ENCODE measurements at places on chromosomes 6 and 20.

DNA sequence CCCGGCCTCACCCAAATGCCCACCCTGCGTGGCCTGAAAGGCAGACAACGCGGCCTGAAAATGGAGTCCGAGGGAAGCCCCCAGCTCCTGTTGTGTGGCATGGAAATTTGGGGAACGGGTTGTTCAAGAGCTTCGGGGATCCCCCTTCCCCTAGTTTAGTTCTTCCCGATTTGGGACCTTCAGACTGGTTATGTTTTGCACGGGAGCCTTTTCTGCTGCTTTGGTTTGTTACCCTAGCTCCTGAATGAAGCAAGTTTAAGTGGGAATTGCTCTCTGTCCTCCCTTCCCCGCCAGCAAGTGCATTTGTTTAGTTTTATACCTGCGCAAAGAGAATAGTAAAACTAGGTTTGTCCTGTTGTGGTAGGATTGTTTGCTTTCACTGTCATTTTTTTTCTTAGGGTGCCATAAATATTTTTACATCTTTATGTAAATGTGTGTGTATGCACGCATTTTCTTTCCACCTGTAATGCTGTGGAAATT is 604 bp downstream of the SH3BGRL2 start:
- DNase-seq: no peak

GRCh38 chr6:54070025-54070424 is 41.2 kb upstream of the MLIP start:
- no peak for DNase-seq

DNA sequence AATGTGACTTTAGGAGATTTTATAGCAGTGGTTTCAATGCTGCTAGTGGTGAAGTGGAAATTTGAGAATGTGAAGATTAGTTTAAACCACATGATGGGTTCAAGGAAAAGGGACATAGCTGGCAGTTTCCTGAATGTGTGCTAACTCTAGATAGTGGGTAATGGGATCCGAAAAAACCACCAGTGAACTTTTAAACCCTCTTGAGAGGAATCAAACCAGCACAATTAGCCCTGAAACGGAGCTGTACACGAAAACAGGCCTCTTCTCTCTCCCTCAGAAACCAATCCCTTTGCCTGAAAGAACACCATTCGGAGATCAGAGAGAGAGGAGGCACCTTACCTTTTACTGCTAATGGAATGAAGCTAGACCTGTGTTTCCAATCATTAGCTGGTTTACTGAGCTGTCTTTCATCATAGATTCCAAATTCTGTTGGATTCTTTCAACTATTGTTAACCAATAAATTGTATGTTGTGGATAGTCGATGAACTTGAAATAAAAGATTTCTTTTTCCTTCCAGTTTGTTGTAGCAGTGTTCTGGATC is 103.9 kb downstream of the AIG1 start:
- no peak for DNase-seq

GRCh38 chr20:58970146-58970545 is 10.9 kb upstream of the NELFCD start:
- no peak for DNase-seq

DNA sequence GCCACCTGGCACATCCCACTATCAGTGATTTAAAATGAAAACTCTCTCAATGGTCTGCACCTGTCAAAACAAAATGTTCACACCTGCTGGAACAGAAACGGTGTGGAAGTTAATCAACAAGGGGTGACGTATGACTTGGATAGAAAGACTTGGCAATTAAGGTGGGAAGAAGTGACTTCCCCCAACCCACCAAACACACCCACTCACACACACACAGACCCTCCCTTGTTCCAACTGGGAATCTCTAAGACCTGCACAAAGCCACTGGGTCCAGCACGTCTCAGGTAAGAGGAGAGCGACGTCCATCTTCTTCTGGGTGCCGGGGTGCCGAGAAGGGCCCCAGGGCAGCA is 25.1 kb upstream of the TCFL5 start:
- DNase-seq: no peak

GRCh38 chr20:50983321-50983720 is 24.7 kb downstream of the MOCS3 start:
- no peak for DNase-seq

DNA sequence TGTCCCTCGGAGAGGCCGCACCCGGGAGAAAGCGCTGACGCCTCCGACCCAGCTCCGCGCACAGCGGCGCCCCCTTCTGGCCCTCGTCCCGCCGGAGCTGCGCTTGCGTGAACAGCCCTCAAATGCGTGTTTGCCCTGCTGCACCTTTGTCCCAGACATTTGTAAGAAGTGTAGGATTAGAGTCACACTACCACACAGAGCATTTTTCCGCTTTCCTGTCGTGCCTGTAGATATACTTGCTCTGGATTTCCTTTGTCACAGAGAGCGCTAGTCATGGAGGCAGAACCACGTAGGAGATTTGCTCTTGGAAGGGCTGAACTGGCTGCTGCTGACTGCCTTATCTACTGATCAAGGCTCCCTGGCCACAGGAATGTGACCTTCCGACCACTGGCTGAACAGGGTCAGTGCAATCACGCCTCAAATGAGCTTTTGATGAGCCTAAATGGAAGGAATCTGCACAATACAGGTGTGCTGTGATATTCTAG is 62.3 kb downstream of the PAX1 start:
- DNase-seq: no peak

GRCh38 chr20:63132715-63133471 is 83.0 kb downstream of the YTHDF1 start:
- no peak for DNase-seq

GRCh38 chr6:23088761-23089160 is 519.4 kb downstream of the HDGFL1 start:
- DNase-seq: no peak

DNA sequence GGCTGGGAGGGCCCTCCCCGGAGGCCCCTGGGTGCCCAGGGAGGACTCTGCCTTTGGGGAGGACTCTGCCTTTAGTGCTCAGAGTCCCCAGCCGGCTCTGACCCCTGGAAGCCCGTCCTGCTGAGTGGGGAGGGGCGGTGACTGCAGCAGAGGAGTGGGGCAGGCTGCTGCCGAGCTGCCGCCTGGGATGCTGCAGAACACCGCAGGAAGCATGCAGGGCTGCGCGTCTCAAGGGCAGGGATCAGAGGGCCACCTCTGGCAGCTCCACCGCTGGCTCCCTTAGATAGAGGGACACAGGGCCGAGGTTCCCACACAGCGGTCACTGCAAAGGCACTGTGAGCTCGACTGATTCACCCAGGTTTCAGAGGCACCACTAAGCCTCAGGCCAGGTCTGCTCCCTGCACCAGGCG is 82.2 kb upstream of the GATA5 start:
- no peak for DNase-seq

GRCh38 chr6:33700391-33701050 is 11.0 kb downstream of the UQCC2 start:
- DNase-seq: peak; percentile 74

- no peak for DNase-seq
Observed at GRCh38 chr20:33852626-33853506, 41.7 kb downstream of the CHMP4B start.

- peak; percentile 68 for DNase-seq
Observed at GRCh38 chr6:53718597-53719460, 53.3 kb upstream of the KLHL31 start.

DNA sequence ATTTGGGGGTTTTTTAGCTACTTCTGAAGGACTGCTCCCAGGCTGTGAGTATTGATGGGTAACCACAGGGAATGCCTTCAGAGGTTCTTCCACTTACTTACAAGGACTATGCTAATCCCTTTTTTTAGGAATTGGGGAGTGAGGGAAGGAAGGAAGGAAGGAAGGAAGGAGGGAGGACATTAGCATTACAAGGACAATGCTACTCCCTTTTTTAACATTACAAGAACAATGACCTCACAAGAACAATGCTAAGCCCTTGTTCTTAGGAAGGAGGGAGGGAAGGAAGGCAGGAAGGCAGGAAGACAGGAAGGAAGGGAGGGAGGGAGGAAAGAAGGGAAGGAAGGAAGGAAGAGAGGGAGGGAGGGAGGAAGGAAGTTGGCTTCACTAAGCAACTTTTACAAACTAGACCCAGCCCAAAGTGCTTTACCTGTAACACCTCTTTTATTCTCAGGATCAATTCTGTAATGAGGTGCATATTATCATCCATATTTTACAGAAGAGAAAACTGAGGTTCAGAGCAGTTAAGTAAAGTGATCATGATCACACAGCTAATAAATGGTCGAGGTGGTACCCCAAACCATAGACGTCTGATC is 446.8 kb upstream of the JARID2 start:
- DNase-seq: no peak

GRCh38 chr6:159999240-159999671 is 30.4 kb downstream of the IGF2R start:
- DNase-seq: no peak

DNA sequence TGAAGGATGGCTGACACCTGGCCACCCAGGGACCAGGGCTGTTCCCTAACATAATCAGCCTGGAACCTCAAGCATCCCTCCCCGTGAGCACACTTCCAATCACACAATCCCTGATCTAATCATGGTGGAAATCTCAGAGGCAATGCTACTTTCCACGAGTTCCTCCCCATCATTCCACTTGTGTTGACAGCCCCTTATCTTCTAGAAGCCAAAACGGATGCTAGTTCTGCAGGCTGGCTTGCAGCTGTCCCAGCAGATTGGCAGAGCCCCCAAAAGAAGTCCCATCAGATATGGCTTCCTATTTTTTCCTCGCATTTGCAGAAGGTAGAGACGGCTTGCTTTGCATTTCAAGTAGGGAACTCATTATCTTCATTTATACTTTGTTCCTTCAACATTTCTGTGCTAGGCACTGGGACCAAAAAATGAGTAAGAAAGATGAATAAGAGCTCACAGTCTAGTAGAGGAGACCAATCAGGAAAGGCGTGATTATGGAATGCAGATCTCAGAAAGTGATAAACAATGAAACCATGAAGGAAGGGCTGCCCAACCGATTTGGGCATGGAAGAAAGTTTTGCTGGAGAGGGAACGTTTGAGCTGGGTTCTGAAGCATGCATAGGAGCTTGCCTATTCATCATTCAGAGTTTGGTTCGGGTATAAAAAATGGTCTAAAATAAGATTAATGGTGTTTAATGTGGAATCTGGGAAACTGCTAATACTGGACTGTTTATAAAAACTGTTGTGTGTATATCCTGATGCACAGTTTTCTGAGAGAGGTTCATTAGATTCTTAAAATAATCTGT is 44.6 kb upstream of the TBC1D7 start:
- no peak for DNase-seq

DNA sequence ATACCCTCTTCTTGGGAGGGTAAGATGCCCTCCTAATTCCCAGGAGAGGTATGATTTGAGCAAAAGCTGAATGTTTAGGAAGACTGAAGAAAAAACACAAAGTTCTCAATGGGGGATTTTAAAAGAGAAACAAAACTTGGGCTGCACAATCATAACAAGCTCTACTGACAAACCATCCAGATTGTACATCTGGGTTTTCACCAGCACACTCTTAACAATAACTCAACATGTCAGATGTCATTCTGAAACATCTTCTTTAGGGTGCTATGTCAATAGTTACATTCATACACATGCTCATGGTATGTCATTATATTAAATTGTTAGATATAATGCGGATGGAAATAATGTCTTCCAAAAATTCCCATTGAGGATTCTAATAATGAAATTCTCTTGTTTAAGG is 95.1 kb downstream of the ASCC3 start:
- no peak for DNase-seq

GRCh38 chr6:1057490-1058135 is 254.3 kb upstream of the FOXQ1 start:
- DNase-seq: no peak

- peak; percentile 18 for DNase-seq
Observed at GRCh38 chr6:103672169-103672568, 1187.5 kb downstream of the HACE1 start.

GRCh38 chr6:30882759-30883684 is 1.3 kb upstream of the DDR1 start:
- no peak for DNase-seq

DNA sequence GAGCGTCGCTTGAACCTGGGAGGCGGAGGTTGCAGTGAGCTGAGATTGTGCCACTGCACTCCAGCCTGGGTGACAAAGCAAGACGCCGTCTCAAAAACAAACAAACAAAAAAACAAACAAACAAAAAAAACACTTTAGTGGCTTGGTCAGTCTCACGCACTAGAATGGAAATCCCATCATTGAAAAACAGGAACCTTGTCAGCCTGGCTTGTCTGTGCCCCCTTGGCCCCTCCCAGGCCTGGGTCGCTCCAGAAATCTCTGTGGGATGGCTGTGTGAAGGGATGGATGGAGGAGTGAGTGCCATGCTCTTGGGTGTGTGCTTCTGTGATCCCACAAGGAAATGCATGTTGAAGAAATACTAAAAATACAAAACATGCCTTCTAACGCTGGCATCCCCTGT is 20.9 kb upstream of the NAA20 start:
- DNase-seq: no peak

DNA sequence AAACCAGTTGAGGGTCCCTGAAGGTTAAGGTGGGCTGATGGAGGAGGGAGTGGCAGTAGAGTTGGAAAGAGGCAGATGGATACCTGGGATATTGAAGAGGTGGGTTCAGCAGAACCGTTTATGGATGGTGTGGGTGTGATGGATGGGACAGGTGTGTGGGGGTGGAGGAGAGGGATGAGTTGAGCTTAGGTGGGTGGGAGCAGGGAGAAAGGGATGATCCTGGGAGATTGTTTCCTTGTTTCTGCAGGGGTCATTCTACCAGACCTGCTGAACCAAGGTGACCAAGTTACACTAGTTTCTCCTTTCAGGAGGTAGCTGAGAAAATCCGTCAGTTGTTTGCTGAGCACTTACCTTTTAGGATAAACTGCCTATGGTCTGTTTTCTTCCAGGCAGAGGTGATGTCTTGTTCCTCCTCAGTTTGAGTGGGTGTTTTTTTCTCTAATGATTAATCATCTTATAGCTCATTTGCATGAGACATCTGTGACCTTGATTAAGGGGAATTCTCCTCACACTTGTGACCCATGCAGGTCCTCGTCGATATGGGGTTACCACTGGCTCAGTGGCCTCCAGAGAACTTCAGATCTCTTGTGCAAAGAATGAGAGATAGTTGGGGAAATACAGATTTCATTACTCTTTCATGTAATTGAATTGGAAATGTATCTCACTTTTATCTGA is 53.0 kb downstream of the FARS2 start:
- no peak for DNase-seq

GRCh38 chr6:144661116-144661806 is 376.1 kb downstream of the UTRN start:
- DNase-seq: peak; percentile 21

GRCh38 chr6:96465321-96465903 is 56.2 kb upstream of the UFL1 start:
- DNase-seq: no peak

- DNase-seq: no peak
Observed at GRCh38 chr6:166411271-166411670, 28.5 kb upstream of the MPC1 start.

DNA sequence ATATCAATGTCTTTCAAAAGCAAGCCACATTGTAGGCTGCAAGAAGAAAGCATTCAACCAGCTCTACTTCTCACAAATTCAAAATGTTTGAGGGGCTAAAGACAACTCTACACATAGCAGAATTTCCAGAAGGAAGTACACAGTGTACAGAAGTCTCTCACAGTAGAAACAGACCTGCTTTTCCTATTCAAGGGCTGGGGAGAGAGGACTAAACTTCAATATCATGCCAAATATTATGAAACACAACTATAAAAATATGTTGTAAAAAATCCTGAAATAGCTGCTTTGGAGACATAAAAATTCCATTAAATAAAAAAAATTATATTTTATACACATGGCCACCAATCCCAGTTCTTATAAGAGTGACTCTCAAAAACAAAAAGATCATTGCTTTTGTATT is 70.8 kb upstream of the IPCEF1 start:
- no peak for DNase-seq

- DNase-seq: peak; percentile 88
Observed at GRCh38 chr20:17562804-17563305, 7.0 kb upstream of the DSTN start.

- no peak for DNase-seq
Observed at GRCh38 chr6:154847318-154847717, 114.1 kb downstream of the SCAF8 start.

GRCh38 chr6:36073587-36073986 is 46.0 kb downstream of the MAPK14 start:
- no peak for DNase-seq

Measured in A172 (cell line).